Progenitor cell of endocrine pancreas (in vitro differentiated cells): ENCODE measurements at places on chromosomes 5 and 9.
A peak's percentile ranks its signal among the peaks of the same experiment; 100 is the strongest.

DNA sequence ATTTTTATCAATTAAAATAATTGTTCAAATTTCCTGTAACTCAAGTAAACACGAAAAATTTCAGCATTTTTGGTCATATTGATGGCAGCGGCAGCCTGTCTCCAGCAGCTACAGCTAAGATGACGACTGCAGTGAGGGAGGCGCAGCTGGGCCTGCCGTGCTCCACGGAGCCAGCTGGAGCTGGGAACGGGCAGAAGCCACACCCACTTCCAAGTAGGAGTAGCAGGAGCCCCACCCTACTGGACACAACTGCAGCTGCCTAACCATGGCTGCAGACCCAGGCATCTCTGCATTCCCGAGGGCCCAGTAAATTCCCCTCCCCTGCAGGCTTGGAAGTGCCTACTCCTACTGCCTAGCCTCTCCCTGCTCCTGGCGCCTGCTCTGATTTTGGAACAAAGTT, 2031.7 kb downstream of the EFNA5 start:
- no peak for DNase-seq

DNA sequence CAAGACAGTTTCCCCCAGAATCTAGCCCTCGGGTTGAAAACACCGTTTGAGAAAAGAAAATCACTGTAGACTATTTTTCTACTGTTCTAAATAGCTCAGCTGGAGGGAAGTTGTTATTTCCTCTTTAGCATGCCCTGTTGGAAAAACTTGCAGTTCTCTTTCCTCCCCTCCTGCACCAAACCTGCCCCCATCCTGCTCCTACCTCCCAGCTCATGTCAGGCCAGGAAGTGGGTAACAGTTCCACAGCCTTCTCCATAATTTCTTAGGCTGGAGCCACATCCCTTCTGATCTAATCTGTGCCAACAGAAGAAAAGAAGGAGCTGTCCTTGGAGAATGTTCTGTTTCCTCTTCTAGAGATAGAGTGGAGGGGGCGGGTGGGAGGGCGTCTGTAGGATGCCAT, 437.7 kb downstream of the SPOCK1 start:
- DNase-seq: no peak

- DNase-seq: no peak
These were observed 121.7 kb downstream of the ADAMTS6 start for GRCh38 chr5:65359981-65360380.

DNA sequence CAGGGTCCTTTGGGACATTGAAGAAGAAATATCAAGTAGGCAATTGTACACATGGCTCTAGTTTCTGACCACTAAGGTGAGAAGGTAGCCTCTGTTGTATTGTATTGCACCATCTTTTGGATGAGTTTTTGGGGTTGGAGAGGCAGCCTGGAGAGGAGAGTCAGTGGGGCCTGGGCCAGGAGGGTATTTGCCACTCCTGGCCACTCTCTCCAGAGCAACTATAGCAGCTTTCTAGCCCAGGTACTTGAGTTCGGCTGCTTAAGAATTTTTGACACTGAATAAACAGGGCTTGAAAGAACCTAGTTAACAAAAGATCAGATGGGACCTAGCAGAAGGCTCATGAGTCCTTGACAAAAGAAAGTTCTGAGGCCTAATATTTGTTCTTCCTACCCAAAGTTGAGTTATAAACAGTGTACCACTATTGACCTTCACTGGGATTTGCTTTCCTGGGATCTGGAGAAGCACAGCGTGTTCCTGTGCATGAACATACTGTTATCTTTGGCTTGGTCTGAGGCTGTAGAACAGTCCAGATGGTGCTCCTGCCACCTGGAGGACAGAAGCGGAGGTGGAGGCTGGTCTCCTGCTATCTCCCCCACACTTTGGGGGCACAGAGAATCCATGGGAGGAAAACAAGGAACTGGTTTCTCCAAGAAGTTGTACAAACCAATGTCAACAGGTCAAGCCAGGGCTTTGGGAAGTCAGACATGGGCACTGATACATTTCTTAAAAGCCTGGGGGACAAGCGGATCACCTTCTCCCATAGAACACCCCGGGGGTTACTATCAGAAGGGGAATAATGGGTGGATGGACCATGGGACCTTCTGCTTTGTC, 110.4 kb upstream of the LIFR start:
- DNase-seq: peak; percentile 12

- peak; percentile 97 for DNase-seq
These were observed 2.5 kb downstream of the ARRDC3 start for GRCh38 chr5:91380491-91381238.

DNA sequence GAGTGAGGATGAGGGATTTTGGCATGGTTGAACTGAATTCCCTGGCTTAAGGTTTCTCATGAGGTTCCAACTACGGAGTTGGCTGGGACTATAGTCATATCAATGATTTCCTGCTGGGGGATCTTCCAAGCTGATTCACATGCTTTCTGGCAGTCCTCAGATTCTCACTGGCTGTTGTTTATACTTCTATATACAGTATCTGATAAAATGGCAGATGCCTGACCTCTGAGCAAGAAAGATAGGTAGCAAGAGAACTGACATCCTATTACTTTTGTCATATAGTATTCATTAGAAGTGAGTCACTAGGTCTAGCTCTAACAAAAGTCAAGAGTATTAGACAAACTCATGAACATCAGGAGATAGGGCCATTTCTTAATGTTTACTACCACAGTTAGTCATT, 440.9 kb upstream of the EDIL3 start:
- DNase-seq: no peak

GRCh38 chr5:78649211-78649695, 681 bp upstream of the LHFPL2 start:
- DNase-seq: no peak

- no peak for DNase-seq
These were observed 79.2 kb downstream of the DPYSL3 start for GRCh38 chr5:147430628-147431027.

- DNase-seq: no peak
These were observed 65.0 kb upstream of the FBXW11 start for GRCh38 chr5:172071309-172071875.

DNA sequence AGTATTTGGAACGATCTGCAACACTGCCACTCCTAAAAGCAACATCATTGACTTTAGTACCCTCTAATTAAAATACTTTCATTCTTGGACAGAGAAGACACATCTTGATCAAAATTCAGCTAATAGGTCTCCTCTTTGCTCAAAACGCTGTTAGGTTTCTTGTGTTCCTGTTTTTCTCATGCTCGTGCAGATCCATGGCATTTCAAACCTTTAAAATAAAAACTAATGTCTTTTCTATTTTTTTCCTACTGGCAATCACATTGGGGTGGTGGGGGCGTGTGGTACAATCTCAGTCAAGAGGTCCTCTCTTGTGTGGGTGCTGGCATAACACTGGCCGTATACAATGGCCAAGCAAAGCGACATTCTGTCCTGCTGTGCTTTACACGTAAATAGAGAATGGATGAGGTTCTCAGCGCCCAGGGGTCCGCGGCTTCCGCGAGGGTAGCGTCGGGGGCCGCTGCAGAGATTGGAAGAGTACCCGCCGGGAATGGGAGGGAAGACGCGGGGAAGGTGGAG, 315 bp upstream of the GPR150 start:
- DNase-seq: no peak

DNA sequence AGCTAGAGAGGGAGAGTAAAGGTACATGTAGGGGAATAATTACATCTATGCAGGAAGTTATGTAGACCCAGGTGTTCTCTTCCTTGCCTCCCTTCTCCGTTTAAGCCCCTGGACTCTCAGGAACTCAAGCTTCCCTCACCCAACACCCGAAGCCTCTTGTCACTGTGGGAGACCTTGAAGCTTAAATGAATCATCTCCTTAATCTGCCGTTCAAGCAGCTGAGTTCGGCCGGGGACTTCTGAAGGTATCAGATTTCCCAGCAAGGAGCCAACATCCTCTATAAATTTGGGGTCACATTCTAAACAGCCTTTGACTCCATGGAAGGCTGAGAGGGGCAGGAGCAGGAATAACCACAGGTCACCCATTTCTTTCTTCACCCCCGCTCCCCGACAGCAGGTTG, 412 bp downstream of the IZUMO3 start:
- no peak for DNase-seq

DNA sequence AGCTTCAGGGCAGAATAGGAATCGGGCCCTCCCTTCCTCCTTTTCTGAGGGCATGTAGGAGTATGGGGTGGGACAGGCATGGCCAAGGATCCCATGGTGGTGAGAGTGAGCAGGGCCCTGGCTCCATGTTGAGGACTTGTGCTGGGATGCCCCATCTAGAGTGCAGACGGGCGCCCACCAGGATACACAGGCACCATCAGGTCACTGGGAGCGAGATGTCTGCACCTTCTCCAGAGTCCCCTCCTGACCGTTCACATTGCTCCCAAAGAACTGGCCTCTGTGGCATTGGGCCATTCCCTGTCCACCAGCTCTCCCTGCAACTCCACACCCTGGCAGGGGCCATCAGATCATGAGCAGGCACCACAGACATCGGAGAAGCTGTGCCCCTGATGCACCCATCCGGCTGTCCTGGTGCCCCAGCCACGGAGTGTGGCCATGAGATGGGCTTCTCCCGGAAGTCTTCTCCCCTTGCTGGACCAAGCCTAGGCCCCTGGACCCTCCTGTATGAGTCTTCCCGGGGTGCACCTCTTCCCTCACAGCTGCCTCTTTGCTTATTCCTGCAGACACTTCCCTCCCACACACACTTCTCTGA, 195.0 kb downstream of the IRX2 start:
- no peak for DNase-seq

DNA sequence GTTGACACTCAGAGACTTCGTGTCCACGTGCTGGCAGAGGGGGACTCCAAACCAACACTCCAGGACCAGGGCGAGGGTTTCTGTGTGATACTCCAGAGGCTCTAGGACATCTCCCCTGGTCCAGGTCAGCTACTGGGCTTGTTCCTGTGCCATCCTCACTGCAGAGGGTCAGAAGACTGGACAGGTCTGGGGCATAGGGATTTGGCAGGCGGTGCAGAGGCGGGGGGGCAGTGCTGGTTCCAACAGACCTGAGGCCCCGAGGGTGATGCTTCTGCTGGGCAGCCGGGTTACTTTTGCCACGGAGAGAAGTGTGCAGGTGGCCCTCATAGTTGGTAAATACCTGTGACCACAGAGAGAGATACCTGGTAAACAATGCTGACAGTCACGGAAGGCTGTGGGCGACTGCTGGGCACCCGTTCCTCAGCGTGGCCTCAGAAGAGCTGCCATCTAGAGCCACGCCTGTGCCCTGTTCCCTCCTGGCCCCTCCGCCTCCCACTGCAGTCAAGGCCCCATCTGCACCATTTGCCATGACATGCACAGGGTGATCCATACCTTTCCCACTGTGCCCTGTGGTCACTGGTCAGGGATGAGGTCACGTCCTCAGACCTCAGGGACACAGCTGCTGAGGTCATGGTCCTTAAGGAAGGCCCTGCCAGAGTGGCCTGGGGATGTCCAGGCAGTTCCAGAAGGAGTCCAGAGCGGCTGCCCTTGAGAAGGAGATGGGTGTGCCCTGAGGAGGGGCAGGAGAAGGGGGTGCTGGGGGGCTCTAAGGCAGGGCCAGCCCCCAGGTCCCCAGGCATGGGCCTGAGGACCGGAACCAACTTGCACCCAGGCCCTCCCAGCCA, 30.0 kb downstream of the TRIP13 start:
- no peak for DNase-seq

- DNase-seq: no peak
These were observed 44.9 kb downstream of the SLC6A3 start for GRCh38 chr5:1400211-1400855.

- no peak for DNase-seq
These were observed 150.8 kb downstream of the MAPKAP1 start for GRCh38 chr9:125556046-125556721.
